ENCODE measurements at places on chromosomes 13 and 19. TPM values are rescaled to one million over a fixed set of nuclear protein-coding genes. Genes with fewer than 3 reads are reported as not detected.

The LRRC25 gene
- 20.4 TPM for total RNA-seq

GRCh38 chr13:98890186-98890585, 87.7 kb downstream of the DOCK9 start:
- DNase-seq: no peak

- no peak for DNase-seq
Measured at GRCh38 chr19:18287836-18288772, 6.7 kb upstream of the JUND start.

DNA sequence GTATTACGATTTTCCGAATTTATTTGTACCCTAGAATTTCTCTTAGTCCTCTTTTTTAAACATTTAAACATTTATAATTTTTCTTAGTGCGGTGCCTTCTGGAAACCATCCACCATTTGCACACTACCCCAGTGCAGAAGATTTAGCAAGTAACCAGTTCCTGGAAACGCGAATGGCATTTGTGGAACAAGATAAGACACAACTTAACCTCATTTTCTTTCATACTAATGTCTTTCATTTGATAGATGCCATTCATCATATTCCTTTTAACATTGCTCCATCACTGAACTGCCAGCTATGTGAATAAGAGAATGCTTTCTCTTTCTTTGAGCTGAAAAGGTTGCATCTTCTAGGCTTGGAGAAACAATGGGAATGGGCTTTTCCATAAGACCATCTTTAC, 6.8 kb downstream of the FRY start:
- DNase-seq: no peak

- no peak for DNase-seq
Measured at GRCh38 chr13:99506634-99507033, 5.4 kb downstream of the TM9SF2 start.

DNA sequence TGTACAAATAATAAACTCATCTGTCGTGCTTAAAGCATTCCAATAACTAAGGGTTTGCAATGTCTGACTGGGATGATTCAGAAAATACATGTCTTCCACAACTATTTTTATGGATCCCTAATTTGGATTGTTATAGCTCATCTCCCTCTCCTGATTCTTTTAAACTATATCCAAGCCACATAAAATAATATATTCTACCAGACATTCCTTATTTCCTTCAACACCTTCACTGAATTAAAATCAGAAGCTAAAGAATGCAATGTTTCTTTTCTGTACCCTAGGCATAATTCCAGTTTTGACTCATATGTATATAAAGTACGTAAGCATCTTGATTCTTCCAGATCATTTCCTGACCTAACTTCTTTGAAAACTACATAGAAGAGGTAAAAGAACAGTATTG, 420.4 kb downstream of the EFNB2 start:
- no peak for DNase-seq

Data from esophagus muscularis mucosa (tissue), 4 donors.